ENCODE measurements at places on chromosomes 5 and 9. TPM values are rescaled to one million over a fixed set of nuclear protein-coding genes. Genes with fewer than 3 reads are reported as not detected.

CD180 gene
- not detected for total RNA-seq

LRRTM2 gene
- total RNA-seq: not detected

MCC gene
- total RNA-seq: 0.39 TPM

HTR4 gene
- not detected for total RNA-seq

FCN2 gene
- total RNA-seq: not detected

MARCHF11 gene
- not detected for total RNA-seq

PCDHGB3 gene
- 0.17 TPM for total RNA-seq

TAS2R1 gene
- not detected for total RNA-seq

SPATA31C1 gene
- total RNA-seq: not detected

TTC39B gene
- 0.85 TPM for total RNA-seq

NUTM2F gene
- not detected for total RNA-seq

TSLP gene
- not detected for total RNA-seq

UBE2QL1 gene
- 0.14 TPM for total RNA-seq

ZBED3 gene
- 3.1 TPM for total RNA-seq

NOXA1 gene
- total RNA-seq: 0.78 TPM

RABL6 gene
- total RNA-seq: 80.8 TPM

PCDHAC2 gene
- total RNA-seq: 2.9 TPM

SPATA31E1 gene
- total RNA-seq: 0.03 TPM

SARDH gene
- 0.10 TPM for total RNA-seq

AGXT2 gene
- total RNA-seq: not detected

NSD1 gene
- 17.8 TPM for total RNA-seq

AHRR gene
- total RNA-seq: 3.8 TPM

NOL6 gene
- 62.8 TPM for total RNA-seq

PCDHGA7 gene
- total RNA-seq: 1.0 TPM

SIT1 gene
- total RNA-seq: not detected

FBP1 gene
- not detected for total RNA-seq

ARHGEF37 gene
- total RNA-seq: 0.72 TPM

RNF183 gene
- total RNA-seq: not detected

RAD50 gene
- total RNA-seq: 35.9 TPM

CFAP157 gene
- 0.06 TPM for total RNA-seq

COQ4 gene
- total RNA-seq: 63.2 TPM

CAPSL gene
- total RNA-seq: not detected

SOWAHA gene
- 0.15 TPM for total RNA-seq

PIP5KL1 gene
- 1.4 TPM for total RNA-seq

SPINK7 gene
- total RNA-seq: not detected

PDZD2 gene
- total RNA-seq: 0.10 TPM

OR1N2 gene
- total RNA-seq: not detected

TLX3 gene
- total RNA-seq: not detected

FAM120AOS gene
- 49.2 TPM for total RNA-seq

GABRP gene
- not detected for total RNA-seq

IL5 gene
- not detected for total RNA-seq

RBM22 gene
- total RNA-seq: 46.4 TPM

TSSK1B gene
- not detected for total RNA-seq

ECSCR gene
- not detected for total RNA-seq
